ENCODE measurements at places on chromosomes 4 and X.

- peak; percentile 70 for DNase-seq
Observed at GRCh38 chrX:129759576-129760061, 20.1 kb upstream of the SASH3 start.

- DNase-seq = no peak
Observed at GRCh38 chr4:175561696-175562095, 250.4 kb downstream of the GPM6A start.

- DNase-seq = no peak
Observed at GRCh38 chrX:40085102-40085551, 12.6 kb downstream of the BCOR start.

DNA sequence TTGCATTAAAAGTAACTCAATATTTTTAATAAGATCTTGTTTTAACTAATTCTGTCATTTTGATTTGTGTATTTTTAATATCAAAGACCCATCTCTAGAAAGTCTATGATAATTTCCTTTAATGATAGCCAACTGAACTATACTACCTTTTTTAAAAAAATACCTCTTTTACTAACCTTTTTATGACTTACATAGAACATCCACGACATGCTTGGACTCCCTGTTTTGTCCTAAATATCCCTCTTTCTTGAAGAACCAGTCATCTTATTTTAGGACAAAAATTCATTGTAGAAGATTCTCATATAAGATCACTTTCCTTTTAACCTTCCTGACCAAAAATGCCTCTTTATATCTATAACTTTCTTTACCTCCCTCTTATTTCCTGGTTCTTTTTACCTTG is 76.8 kb upstream of the GC start:
- no peak for DNase-seq

GRCh38 chrX:76148041-76148665 is 24.7 kb upstream of the PBDC1 start:
- no peak for DNase-seq

- DNase-seq = no peak
Observed at GRCh38 chrX:39900777-39901170, 197.0 kb downstream of the BCOR start.

GRCh38 chr4:61992351-61992750 is 792.2 kb downstream of the ADGRL3 start:
- DNase-seq = no peak

GRCh38 chr4:139011225-139011950 is 4.2 kb upstream of the NOCT start:
- no peak for DNase-seq

- DNase-seq = no peak
Observed at GRCh38 chrX:15546745-15547144, 46.1 kb downstream of the BMX start.

- DNase-seq = peak; percentile 8
Observed at GRCh38 chrX:23503835-23504539, 163.3 kb upstream of the PRDX4 start.

DNA sequence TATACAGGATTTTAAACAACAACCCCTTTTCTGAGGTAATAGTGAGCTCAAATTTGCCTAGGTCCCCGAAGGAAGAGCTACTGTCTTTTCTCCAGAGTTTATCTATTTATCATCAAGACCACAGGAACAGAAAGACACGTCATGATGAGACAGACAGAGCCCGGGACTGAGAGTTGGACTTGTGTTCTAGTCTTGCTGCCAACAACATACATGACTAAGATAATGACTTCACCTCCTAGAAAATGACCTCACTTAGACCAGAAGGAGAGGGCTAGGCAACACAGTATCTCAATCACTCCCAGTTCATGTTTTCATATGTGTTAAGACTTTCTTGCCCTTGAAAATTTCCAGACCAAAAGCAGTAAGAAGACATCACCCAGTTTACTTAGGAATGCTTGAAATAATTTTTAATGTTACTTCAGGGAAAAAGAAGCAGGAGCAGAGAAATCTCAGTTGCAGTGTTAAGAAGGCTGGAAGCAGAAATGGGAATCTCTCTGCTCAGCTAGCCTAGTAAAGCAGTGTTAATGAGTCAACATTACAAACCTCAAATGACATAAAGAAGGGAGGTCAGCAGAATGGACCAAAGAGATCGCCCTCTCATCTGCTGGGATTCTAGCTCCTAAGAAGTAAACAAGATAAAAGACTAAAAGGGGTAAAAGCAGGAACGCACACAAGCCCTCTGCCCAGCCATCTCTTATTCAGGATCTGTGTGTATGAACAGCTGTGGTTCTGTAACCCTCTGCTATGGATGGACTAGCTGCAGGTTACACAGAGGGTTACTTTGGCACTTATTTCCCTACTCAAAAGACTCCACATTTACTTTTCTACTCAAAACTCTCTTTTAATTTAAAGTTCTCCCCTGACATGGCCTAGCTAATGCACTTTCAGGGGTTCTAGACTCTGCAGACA is 24.8 kb downstream of the PDGFC start:
- DNase-seq = no peak

DNA sequence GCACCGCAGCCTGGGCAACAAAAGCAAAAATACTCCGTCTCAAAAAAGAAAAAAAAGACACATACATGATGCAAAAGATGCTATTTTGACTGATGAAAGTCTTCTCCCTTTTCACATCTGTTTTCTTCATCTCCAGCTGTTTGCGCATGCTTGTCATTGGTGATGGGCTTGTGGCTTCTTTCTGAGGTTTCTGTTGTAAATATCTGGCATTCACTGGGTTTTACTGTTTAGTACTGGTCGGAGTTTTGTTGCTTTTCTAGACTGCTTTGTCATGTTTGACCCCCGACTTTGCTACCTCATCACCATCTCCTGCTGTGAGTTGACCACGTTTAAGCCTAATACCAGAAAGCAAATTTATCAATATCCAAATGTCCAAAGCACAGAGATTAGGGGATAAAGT is 34.4 kb downstream of the PTCHD1 start:
- no peak for DNase-seq

DNA sequence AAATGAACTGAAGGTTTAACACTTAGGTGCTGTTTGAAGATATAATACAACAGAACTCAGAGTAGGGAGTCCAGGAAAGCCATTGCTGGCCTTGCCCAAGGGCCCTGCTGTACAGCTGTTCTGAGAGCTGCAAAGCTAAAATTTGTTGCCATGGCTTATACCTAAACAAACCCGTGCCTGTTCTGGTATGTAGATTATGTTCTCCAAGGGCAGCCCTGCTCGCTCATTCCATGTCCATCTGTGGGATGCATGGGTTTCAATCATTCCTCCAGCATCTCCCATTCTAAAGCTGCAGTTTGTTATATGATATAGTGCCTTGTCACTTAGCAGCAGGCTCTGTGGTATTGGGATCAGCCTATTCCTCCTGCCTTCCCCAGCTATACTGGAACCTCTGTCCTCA is 80.8 kb upstream of the BMPR1B start:
- DNase-seq = no peak

DNA sequence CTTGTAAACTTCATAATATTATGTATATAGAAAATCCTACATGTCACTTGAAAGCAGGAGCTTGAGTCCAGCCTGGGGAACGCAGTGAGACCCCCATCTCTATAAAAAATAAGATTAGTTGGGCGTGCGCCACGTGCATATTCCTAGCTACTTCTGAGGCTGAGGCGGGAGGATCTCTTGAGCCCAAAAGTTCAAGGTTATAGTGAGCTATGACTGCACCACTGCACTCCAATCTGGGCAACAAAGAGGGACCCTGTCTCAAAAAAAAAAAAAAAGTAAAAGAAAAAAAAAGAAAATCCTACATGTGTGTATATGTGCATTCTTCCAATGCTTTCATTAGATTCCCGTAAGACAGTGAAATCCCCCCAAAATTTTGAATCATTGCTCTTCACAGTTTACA is 1.7 kb downstream of the SEC31A start:
- DNase-seq = no peak

GRCh38 chr4:10226756-10227155 is 110.2 kb upstream of the WDR1 start:
- no peak for DNase-seq

- peak; percentile 36 for DNase-seq
Observed at GRCh38 chr4:182770259-182770995, 146.8 kb downstream of the DCTD start.

- no peak for DNase-seq
Observed at GRCh38 chrX:69093960-69094871, 71.0 kb downstream of the PJA1 start.

DNA sequence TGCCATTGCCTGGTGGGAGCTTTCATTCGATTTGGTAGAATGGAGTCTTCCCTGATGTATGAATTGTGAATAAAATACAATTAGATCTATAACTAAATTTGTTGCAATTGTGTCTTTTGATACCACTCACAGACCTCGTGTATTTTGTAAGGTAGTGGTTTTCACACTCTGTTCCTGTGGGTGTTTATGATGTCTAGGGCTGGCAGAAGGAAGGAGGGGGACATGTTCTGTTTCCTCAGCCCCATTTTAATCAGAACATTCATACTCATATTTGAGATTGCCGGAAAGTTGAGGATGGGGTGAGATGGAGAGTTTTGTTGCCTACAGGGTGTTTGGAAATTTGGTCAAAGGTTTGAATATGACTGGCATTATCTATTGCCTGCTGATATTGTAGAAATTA is 42.9 kb downstream of the PTTG2 start:
- no peak for DNase-seq

- DNase-seq = no peak
Observed at GRCh38 chr4:148540622-148541326, 98.6 kb upstream of the NR3C2 start.

DNA sequence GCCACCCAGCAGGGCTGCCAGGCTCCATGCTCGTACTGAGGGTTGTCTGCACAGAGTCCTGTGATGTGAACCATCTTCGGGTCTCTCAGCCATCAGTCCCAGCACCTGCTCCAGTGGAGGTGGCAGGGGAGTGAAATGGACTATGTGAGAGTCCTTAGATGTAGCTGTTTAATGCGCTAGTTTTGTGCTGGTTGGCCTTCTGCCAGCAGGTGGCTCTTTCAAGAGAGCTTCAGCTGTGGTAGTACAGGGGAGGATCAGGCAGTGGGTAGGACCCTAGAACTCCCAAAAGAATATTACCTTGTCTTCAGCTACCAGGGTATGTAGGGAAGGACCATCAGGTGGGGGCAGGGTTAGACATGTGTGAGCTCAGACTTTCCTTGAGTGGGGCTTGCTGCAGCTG is 1066.0 kb downstream of the GLUD2 start:
- DNase-seq = no peak

DNA sequence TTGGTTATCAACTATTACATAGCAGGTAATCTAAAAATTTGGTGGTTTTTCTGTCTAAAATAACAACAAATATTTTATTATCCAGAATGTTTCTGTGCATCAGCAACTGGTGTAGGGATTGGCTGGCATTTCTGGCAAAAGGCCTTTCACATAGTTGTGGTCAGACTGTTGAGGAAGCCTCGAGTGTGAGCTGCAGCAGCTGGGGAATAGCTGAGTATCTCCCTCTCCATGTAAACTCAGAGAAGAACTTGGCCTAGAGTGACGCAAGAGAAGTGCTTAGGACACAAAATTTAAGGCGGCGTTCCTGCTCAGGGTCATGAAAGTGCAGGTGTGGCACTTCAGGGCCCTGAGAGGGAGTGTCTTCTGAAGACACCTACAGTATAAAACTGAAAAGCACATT is 558.9 kb downstream of the SPOCK3 start:
- DNase-seq = no peak

GRCh38 chrX:6465756-6466155 is 69.2 kb downstream of the VCX3A start:
- DNase-seq = no peak

- no peak for DNase-seq
Observed at GRCh38 chr4:114109776-114110175, 130.3 kb upstream of the ARSJ start.

DNA sequence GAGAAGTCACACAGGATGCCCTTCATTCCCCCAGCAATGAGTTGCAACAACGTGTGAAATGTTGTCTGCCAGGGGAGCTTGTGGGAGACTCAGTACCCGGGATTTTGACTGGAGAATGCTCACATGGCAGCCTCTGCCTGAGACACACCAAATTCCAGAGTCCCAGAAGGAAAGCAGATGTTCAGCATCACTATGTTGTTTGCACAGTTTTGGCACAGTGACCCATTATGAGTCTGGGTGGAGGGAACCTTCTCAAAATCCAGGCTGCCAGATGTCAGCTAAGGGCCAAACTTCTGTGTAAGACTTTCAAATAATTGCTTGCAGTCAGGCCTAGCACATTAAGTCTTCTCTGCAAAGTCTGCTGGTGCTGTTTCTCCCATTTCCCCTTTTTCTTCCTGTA is 1029.7 kb upstream of the TENM3 start:
- no peak for DNase-seq

DNA sequence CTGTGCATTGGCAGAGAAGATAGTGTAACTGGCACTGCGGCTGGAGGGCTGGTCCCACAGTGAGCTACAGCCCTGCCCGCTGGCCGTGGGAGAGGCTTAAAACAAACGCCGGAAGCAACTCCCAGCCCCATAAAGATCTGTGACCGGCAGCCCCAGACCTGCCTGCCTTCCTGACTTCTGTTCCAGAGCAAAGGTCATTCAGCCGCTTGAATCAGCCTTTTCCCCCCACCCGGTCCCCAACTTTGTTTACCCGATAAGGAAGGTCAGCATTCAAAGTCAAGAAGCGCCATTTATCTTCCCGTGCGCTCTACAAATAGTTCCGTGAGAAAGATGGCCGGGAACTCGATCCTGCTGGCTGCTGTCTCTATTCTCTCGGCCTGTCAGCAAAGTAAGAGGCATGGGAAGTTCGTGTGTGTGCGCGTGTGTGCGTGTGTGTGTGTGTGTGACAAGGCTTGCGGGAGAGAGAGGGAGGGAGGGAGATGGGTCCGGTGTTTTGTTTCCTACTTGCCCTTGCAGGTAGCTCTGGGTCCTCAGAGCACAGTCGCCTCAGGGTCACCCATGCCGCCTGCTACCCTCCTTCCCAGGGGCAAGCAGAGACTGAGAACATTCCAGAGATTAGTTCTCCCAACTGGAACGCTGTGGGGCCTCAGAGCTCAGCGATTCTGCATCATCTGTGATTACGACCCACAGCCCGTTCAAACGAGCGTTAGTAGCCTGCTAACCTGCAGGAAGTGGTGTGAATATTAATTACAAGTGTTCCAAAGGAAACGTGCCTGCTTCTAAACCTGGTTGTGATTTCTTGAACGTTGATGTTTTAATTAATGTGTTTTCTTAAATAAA is at the start of gene MGST2:
TSS of gene MGST2 (plus strand) at position 130 of the 840 bp plus-strand sequence. CDS start at position 331, 201 bp downstream.
- peak; percentile 90 for DNase-seq

- no peak for DNase-seq
Observed at GRCh38 chr4:154015578-154015977, 226.7 kb upstream of the SFRP2 start.

GRCh38 chr4:56674984-56675383 is 6.1 kb downstream of the HOPX start:
- DNase-seq = no peak

DNA sequence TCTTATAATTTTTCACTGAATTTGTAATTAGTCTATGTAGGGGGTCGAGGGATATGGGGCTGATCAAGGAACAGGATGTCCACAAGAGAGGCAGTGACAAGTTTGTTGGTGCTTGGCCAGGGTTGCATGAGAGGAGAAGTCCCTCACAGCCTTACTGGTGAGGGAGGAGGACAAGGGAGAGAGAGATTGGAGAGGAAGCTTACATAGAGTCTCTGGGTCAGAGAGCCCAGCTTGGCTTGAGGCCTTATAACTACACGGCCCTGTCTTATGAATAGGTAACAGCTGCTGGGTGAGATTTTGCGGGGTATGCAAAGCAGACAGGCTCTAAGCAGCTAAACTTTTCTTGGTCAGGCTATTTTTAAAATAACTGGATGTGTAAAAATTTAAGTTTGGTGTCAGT is 37.9 kb upstream of the OTUD4 start:
- peak; percentile 7 for DNase-seq

Data from left lung (tissue), 14 donors.